ENCODE measurements at places on chromosomes 11 and 22.

GRCh38 chr11:64577202-64577601, 13.8 kb upstream of the SLC22A12 start:
- no peak for DNase-seq

- no peak for DNase-seq
Measured at GRCh38 chr11:94152678-94153065, 24.0 kb downstream of the PANX1 start.

GRCh38 chr22:42412744-42413333, 19.4 kb downstream of the NFAM1 start:
- peak; percentile 68 for DNase-seq

DNA sequence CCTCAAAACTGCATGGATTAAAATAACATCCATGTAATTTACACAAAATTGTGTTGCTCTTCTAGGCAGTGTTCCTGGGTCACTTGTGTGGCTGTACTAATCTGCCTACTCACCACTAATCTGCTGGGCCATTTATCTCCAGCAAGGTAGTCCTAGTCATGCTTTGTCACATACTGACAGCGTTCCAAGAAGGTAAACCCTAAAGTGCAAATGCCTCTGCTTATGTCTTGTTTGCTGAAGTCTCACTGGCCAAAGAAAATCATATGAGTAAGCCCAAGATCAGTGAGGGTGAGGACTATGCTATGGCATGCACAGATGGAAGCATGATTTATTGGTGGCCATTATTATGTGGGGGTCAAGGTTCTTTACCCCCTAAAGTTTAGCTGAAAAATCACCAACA, 630.2 kb upstream of the LUZP2 start:
- DNase-seq: no peak

DNA sequence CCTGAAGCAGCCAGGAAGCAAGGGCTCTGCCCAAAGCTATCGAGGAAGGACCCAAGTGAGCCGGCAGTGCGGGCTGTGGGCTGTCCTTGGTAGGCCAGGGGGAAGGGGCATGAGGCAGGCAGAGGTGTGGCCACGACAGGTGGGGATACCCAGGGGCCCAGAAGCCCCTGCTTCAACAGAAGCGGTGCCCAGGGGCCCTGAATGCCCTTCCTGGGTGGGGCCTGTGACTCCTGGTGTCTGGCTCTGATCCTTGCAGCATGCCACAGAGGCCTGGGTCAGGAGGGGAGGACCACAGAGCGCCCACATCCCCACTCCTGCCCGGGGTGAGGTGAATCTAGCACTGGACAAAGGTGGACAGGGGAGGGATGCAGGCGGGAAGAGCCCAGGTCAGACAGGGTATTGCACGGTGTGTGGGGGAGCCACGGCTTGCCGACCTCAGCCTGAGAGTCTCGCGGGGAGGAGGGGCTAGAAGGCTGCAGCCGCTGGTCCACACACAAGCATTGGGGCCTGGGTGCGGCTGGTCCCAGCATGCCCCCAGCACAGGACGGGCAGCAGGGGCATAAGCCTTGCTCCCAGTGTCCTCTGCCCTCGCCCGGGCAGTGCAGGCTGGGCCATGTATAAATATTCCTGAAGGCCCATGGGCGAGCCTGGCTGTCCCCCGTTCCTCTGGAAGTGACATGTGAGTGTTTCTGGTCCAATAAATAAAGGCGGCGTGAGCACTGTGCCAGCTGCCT, 19.0 kb downstream of the MAFF start:
- DNase-seq: no peak

DNA sequence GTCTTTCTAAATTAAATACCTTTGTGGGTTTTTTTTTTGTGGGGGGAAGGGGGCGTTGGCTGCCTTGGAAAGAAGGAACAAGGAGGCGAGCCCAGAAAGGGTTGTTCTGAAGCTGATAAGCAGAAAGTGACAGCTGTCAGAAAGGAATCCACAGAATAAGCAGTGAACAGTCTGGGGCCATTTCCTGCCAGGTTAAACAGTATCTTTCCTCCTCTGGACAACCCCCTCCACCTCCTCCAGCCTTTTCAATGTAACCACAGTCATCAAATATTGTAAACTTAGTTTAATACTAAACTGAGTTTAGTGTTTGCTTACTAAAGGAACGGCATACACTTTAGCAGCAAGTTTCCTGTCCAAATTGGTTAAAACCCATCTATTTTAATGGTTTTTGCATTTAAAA, 271.2 kb upstream of the SYN3 start:
- DNase-seq: no peak

DNA sequence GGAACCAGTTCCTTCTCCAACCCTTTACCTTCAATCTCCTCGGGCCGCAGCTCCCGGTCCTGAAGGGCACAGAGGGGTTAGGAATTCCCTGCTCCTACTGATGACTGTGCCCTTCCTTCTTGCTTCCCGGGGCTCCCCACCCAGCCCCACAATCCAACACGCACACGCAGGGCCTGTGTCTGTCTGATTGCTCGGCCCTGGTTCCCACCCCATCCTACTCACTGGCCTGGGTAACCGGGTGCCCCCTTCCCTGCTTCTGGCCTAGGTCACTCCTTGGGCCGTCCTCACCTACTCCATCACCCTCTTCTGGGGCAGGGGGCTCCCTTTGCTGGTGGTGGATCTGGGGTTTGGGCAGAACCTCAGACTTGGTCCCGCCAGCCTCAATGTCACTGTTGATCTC, 1.3 kb downstream of the CABP2 start:
- DNase-seq: no peak

GRCh38 chr11:64353715-64354506, 5.1 kb upstream of the RPS6KA4 start:
- DNase-seq: no peak

- no peak for DNase-seq
Measured at GRCh38 chr22:45538281-45538680, 35.6 kb downstream of the FBLN1 start.

GRCh38 chr22:38921120-38921519, 36.3 kb upstream of the APOBEC3A start:
- no peak for DNase-seq

- DNase-seq: no peak
Measured at GRCh38 chr22:44409974-44410316, 88.1 kb downstream of the RTL6 start.

DNA sequence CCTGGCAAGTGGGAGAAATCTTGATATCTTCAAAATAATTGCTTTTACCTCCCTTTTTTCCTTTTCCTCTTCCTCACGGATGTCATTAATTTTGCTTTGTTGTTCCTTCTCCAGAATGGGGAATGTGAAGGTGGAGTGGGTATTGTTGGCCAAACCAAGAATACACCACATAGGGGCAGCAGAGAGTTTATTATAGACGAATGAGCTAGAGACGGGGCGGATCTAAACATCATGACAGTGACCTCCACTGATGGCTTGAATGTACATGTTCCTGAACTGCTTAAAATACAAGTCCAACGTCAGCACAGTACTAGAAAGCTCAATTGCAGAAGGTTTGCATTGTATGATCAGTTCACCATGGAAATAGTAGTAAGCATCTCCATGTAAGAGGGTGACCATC, 122.3 kb upstream of the SNX19 start:
- DNase-seq: no peak
